Activated T-helper 9 cell treated with anti-CD3 and anti-CD28 coated beads, Interleukin-2, amount 50 U/mL, for 16 hours (primary cell): ENCODE measurements at places on chromosomes 5 and 9.

- no peak for DNase-seq
These were observed 465.4 kb downstream of the RASEF start for GRCh38 chr9:82597241-82598203.

GRCh38 chr5:174363934-174364333 is 318.4 kb downstream of the NSG2 start:
- no peak for DNase-seq

DNA sequence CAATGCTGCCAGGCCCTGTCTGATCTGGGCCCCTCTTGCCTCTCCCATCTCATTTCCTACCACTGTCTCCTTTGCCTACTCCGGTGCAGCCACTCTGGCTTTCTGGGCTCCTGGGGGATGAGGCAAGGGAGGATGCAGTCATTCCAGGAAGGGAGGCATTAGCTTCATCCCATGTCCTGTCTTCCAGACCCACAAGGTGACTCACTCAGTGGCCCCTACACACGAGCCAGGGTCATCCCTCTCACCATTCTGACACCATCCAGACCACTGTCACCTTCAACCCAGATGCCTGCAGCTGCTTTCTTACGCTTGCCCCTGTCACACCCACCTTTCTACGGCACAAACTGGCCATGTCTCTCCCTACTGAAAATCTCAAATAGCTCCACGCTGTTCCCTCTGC is 19.1 kb downstream of the ACSL6 start:
- no peak for DNase-seq

GRCh38 chr5:141094481-141095262 is at the start of gene PCDHB2:
PCDHB2 (plus strand) TSS chr5:141094615; CDS start chr5:141094791, 176 bp downstream.
- DNase-seq, result no peak

DNA sequence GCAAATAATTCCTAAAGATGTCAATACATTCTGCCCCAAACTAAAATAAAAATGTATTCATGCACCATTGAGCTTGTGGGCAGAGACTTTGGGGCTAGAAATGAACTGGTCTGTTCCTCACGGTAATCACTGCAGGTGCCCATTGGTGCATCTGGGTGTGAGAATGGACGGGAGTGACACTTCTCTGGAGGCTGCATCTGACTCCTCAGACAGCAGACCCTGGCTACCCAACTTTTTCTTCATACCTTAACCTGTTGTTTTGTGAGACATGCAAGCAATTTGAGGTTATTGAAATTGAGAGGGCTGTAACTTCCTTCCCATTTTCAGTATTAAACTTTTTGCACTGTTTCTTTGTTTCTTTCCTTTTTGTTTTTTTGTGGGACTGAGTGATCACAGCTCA is 333.4 kb downstream of the ICE1 start:
- DNase-seq, result no peak

DNA sequence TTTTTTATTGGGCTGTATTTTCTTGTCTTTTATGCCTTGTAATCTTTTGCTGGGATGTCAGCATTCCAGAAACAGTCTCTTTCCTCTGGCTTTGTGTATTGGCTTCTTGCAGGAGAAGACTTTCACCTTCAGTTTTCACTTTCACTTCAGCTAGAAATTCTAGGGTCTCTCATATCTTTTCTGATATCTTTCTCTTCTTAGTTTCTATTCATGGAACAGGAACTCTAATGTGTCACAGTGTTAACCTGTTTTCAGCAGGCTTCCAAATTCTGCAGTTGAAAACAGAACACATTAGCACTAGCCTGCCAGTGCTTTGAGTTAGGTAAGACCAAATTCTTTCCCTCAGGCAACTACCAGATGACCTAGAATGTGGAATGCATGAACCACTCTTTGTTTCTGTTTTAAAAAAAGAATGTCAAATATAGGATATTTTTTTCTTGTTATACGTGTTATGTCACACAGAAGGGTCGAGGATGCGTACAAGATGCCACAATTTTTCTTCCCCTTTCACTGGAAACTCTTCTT is 164.7 kb downstream of the TUSC1 start:
- no peak for DNase-seq

GRCh38 chr5:150242251-150242894 is 47.2 kb downstream of the CAMK2A start:
- DNase-seq, result no peak

- no peak for DNase-seq
These were observed 47.1 kb downstream of the SLC38A9 start for GRCh38 chr5:55665065-55665464.

DNA sequence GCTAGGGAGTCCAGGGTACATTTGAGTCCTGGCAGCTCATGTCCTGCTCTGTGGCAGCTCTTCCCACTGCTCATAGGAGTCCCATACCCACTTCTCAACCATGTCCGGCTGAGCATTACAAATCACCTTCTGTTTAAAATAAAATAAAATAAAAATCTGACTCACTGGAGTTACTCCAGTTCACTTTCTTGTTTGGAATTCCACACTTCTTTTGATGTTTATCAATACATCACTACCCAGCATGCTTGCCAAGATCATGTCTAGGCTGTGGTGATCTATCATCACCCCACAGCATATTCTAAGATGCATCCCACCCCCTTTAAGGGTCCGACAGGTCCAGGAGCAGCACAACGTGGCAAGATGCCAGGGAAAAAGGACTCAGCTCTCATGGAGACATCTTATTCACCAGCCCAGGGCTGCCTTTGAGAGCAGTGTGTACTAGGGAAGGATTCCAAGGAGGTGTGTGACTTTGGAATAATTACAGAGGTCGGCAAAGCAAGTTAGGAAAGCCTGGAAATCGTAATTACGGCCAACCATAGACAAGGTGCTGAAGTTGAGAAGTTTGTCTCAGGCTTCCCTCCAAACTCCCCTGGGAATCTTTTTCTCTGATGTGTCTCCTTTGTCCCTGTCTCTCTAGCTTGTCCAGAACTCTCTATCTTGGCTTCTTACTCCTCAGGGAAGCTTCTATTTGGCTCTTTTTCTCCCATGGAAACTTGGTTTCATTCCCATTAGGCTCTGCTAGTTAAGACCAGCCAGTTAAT is 111.4 kb upstream of the SLC1A3 start:
- DNase-seq, result no peak

DNA sequence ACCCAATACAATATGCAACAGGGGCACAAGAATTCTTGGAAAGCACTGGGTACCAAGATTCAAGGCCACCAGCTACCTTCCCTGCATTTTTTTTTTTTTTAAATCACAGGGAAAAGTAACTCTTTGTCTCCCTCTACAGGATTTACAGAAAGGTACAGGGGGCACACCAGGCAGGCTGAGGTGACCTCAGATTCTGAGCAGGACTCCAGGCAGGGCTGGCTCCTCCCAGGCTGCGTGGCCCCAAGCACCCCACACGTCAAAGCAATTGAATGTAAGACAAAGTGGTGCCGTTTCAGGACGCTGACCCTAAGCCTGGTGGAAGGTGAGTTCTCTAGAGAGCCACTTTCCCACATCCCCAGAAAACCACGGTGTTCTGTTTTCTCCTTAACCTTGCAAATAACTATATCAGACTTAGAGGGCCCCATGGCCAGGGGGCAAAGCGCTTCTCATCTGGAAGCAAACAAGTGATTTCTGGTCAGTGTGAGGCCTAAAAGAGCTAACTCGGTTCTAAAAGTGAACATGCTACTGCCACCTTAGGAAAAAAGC is 222.6 kb downstream of the ROR2 start:
- no peak for DNase-seq

DNA sequence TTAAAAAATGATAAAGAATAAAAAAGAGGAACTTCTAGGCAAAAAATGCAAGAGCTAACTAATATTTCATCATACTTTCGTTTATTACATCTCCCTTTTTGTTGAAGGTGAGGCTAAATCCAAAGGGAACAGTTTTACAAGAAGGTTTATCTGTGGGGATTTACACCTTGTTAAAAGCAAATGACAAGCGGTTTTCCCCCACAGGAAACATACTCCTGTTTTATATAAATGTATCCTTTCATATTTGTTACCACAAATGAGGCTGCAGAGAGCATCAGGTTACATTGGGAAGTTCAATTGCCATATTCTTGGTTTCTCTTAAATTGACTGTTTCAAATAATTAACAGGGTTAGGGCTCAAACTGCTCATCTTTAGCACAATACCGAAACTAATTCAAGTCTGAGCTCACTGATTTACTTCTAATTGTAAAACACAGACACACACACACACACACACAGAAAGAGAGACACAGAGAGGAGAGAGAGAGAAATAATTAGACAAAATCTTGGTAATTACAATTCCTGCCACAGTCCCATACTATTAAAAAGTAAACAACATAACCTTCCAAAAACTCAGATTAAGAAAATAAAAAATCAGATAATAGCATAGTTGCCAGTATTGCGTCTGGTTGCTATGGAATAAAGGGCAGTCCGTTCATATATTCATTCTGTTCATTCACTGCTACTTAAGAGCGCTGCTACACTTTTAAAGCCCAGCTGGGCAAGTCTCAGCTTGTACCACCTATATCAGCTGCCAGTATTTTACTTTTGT is 17.1 kb downstream of the RFX3 start:
- DNase-seq, result no peak

DNA sequence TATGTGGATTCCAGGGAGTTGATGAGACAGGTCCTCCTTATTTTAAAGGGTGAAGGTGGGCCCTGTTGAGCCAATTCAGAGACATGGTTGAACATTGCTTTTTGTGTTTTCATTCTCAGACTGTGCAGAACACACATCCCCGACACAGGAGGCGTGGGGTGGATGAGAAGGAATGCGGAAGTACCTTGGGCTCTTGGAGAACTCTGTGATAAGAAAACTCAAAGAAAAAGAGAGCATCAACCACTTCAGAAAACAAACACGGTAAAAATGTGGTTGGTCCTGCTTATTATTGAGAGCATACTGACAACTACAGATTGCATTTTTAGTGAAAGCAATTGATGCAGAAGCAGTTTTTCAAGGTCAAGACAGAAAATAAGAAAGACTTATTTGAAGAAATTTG is 659.8 kb downstream of the IRX1 start:
- no peak for DNase-seq

- no peak for DNase-seq
These were observed 5.1 kb downstream of the POLR3G start for GRCh38 chr5:90479611-90480385.

DNA sequence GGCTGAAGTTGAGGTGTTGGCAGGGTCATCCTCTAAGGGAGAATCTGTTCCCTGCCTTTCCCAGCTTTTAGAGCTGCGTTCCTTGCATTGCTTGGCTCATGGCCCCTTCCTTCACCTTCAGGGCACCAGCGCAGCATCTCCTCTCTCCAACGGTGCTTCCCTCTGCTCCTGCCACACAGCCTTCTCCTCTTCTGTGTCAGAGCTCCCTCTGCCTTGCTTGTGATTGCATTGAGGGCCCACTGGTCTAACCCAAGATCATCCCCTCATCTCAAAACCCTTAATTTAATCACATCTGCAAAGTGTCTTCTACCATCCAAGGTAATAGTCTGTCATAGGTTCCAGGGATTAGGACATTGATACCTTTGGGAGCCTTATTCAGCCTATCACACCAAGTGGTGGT is 205.7 kb upstream of the TBCA start:
- DNase-seq, result no peak

DNA sequence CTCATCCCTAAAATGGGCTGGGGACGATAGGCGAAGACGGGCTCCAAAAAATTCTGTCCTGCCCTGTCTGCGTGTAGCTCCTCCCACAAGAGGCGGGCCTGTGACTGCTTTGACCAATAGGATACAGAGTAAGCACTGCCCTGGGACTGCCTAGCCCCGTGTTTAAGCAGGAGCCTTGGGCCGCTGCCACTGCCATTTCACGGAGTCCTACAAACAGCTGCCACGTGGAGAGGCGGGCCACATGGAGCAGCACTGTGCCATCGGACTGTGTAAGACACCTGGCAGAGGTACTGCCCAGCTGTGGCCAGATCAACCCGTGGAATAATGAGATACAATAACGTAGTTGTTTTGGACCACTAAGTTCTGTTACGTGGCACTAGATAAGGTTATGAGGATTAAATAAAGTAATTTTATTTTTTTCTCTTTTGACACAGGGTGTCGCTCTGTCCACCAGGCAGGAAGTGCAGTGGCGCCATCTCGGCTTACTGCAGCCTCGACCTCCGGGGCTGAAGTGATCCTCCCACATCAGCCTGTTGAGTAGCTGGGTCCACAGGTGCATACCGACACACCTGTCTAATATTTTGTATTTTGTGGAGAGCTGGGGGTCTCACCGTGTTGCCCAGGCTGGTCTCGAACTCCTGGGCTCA is 87.2 kb downstream of the LMNB1 start:
- no peak for DNase-seq

DNA sequence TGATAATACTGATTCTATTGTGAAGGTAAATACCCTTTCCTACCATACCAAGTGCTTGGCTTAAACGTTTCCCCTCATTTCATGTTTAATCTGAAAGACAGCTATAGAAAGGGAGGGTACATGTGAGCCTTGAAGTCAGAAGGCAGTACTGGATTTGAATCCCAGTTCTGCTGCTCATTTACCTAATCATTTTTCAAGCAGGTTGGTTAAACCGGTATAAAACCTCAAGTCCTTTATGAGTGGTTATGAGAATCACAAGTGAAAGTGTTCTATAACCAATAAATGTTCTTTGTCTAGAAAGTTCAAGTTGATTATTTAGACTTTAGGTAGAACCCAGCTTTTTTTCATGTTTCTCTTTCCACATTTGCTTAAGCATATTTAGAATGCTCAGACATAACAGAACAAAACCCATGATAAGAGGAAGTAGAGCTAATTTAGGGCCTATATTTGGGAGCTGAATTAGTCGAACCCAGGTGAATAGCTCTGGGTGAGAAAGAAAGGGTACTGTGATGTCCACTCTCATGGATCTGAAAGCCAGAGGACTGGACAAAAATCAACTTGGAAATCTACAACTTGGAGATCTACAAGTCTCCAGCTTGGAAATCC is 29.7 kb upstream of the F2RL2 start:
- DNase-seq, result no peak

DNA sequence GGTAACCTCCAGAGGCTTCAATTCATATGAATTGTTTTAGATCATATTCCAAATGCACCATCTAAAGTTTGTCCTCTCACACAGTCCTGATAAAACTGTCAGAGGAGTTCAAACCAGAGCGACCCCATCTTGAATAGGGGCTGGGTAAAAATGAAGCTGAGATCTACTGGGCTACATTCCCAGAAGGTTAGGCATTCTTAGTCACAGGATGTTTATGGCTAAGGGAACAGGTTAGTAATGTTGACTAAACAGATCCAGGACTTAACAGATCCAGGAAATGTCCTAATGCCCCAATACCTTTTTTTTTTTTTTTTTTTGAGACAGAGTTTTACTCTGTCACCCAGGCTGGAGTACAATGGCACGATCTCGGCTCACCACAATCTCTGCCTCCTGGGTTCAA is 192.6 kb upstream of the PRDM9 start:
- DNase-seq, result no peak

DNA sequence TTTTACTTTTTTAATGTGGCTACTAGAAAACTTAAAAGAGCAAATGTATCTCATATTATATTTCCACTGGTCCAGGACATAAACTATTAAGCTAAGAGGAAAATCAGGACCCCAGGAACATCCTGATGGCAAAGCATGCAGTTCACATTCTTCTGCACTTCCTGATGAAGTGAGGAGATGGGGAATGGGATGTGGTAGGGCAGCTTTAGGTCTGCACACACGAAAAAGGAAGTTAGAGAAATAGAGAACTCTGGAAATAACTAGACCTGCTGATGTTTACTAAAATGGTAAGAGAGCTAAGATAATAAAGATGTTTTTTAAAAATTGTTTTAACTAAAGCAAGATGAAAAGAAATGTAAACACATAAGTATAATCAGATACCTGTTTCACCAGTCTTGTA is 39.7 kb upstream of the NIPBL start:
- no peak for DNase-seq
